ENCODE measurements at places on chromosomes 3 and 15. TPM values are rescaled to one million over a fixed set of nuclear protein-coding genes. Genes with fewer than 3 reads are reported as not detected.

- no peak for ATAC-seq
Measured at GRCh38 chr3:145370870-145371269, 790.1 kb downstream of the PLOD2 start.

DNA sequence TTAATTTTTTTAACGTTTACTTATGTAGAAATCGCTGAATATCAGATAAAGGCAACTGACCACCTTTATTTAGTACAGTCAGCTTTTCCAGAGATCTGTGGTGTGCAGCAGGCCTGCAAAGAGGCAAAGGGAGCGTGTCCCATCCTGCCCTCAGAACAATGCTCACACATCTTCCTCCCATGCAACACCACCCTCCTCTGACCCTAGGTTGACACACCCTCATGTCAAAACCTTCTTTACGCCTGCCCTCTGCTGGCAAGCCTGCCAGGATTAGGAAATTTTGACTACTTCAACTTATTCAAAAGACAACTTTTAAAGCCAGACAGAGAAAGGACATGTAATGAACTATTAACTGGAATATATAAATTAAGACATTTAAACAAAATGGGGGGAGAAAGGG is 513.7 kb downstream of the FOXP1 start:
- peak; percentile 94 for ATAC-seq

Gene FRMD5
- total RNA-seq: 0.20 TPM

DNA sequence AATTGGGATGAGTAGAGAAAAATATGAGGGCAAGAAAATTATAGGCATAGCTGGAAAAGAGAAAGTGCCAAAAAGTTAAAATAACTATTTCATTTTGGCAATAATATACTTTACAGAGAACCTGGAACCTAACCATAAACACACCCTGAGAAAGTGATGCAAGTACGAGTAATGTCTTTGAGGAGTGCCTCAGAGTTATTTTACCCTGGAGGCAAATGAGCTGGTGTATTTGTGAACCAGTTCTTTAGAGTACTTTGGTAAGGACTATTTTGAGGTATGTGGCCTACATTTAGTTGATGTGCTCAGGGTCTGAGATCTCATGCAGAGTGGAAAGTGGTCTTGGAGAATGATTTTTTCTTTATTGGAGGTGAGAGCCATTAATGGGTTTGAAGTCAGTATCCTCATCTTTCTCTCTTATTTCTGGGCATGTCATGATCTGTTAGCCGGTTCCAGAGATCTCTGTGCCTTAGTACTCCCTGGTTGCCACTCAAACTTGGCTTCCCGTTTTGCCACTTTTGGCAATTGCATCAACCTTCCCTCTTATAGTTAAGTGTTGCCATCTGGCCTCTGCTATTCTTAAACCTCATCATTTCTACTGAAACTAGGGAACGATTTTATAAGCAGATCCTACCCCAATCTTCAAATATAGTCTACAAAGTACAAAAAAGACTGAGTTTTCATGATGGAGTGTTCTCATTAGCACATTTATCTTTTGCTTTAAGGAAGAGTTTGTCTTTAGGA is 145.7 kb downstream of the EPHA6 start:
- ATAC-seq: peak; percentile 85

DNA sequence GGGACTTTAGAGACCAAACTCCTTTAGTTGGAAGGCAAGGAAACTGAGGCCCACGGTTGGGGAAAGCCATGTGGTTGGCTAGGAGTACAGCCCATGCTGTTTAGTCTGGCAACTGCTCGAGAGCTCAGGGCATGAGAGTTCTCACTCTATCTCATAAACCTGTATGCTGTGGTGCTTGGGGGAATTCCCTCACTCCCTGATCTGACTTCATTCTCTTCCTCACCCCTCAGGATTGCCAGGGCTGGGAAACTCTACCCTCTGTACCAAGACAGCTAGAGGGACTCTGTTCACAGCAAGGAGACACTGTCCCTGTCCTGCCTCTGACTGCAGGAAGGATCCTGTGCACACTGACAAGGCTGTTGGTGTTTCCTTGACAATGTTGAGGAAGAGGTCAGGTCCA is 230.2 kb downstream of the ZNF621 start:
- ATAC-seq: peak; percentile 23

DNA sequence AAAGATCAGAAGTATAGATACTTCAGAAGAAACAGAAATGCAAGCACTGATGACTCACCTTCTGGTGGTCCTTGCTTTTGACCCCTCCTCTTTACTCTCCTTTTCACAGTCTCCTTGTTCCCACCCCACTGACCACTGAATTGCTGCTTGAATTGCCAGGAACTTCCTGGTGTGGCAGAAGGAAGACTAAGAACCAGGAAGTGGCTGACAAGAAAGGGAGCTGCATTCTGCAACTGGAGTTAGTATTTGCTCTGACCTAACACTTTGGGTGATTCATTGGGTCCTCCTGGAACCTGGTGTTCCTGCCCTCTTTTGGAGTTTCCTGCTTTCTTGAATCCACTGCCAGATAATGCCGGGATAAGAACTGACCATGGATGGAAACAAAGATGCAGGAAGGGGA is 23.0 kb downstream of the KY start:
- ATAC-seq: peak; percentile 57

DNA sequence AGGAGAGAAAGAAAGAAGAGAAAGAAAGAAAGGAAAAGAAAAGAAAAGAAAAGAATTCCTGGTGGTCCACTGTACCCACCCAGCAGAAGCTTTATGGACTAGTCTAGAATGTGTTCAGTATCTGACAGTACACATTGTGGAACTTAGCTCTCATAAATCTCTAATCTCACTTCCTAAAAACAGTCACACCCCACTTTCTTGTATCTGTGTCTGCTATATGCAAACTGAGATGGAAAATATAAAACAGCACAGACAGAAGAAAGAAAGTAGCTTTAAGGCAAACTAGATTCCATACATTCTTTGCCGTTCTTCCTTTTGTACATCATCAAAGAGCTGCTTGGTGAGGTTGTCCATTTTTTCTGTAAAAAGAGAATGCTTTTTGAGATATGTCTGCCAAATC is 41.1 kb upstream of the GNB5 start:
- ATAC-seq: peak; percentile 29

DNA sequence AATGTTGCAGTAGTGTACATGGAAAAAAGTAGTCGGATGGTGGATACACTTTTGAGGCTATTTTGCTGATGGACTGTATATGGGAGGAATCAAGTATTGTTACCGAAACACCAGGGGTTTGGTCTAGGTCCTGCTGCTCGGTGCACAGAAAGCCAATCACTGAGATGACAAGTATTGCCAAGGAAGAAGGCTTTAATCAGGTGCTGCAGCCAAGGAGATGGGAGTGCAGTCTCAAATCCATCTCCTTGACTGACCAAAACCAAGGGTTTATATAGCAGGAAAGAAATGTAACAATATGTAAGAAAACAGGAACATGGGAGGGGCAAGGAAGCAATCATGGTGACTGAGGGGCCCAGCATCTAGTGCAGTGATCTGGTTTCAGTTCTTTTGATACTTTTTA is 2.8 kb upstream of the ACVR2B start:
- no peak for ATAC-seq

Gene C3orf20
- 0.24 TPM for total RNA-seq

DNA sequence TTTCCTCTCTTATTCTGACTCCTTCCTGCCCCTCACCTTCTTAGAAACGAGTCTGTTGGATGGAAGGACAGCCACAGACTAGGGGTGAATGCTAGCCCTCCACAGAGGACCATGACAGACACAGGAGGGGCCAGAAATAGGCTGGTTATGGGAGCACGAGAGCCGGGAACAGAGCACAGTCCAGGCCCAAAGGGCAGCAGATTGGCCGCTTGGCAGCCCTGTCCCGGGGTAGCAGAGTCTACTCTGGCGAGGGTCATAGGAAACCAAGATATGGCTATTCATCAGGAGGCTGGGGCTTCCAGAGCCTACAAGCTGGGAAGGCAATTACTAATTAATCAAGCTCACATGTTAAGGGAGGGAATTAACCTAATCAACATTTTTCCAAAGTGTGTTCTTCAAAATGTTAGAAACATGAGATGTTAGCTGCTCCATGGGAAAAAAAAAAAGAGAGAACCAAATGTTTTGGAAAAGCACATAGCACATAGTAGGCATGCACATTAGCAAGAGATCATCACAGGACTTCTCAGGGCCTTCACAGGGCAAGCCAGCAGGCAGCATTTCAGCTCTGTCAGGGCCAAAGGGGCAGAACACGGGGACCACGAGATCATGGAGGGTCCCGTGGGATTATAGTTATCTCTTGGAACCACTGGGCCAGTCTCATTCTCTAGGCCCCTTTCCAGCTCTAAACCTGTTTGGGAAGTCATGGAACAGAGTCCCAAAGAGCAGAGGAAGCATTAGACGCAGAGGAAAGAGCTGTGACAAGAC is 13.3 kb downstream of the SEMA3G start:
- ATAC-seq: no peak

DNA sequence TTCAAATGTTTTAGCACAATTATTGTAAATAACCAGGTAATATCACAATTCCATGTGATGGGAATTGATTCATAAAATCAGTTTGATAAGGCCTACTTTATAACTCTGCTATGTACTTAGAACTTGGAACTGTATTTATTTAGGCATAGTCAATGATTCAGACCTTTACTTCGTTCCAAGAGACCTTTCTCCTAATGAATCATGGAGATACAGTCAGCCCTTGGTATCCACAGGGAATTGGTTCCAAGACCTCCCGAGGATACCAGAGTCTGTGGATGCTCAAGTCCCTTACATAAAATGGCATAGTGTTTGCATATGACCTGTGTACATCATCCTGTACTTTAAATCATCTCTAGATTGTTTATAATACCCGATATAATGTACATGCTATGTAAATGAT is 60.8 kb upstream of the UMPS start:
- no peak for ATAC-seq

Data from esophagus mucosa (tissue), 1 donor.